ENCODE measurements at places on chromosomes 6 and 20.

DNA sequence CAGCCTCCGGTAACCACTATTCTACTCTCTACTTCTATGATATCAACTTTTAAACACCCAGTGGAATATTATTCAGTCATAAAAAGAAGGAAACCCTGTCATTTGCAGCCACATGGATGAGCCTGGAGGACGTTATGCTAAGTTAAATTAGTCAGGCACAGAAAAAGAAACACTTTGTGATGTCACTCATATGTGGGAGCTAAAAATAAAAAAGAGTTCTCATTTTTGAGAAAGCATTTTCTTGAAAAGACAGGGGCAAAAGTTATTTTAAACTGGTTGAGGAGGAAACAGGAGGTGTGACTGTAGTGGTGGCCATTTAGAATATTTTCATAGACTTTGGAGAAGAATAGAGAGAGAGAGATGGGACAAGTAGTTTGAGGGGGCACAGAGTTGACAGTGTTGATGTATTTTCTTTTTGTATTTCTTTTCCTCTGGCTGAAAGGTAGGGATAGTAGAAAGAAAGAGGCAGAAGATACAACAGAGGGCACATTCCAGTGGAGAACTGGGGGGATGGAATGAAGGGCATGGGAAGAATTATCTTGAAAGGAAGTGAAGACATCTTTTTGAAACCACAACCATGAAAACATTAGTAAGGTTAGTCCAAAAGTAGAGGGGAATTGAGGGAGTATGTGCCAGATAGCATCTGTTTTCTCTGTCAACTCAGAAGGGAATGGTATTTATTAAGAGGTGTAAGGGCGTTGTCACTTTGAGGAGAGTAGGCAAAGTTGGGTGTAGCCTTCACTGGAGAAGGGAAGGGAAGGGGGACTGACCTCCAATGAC is 181.3 kb upstream of the GMDS start:
- no peak for DNase-seq

DNA sequence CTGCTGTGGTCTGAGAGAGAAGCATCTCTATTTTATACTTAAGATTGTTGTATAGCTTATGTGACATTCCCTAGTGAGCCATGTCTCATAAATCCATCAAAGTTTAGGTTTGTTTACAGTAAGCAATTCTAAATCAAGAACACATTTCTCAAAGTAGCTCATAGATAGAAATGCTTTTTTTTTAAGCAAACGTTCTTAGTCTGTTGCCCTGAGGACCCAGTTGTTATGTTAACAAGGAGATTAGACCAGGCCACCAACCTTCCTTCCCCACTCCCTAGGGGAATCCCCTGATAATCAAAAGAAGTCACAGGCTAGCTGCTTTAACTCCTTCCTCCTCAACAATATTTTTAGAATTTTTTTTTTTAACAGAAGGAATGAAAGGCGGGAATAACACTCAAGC is 169.0 kb downstream of the FUT9 start:
- DNase-seq, result no peak

GRCh38 chr6:96286503-96286902 is 235.1 kb upstream of the UFL1 start:
- DNase-seq, result no peak

DNA sequence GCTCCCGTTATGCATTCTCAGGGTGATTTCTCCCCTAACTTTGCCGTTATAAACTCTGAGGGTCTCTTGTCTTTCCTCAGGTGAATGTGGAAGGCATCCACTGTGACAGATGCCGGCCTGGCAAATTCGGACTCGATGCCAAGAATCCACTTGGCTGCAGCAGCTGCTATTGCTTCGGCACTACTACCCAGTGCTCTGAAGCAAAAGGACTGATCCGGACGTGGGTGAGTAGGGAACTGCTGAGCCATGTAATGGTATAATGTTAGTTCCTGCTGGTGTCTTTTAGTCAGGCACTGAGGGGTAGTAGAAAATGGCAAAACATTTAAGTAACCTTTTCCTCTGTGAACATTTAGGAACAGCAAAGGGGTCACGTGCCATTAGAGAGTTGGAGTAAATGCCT is 395.4 kb downstream of the ARHGAP18 start:
- no peak for DNase-seq

DNA sequence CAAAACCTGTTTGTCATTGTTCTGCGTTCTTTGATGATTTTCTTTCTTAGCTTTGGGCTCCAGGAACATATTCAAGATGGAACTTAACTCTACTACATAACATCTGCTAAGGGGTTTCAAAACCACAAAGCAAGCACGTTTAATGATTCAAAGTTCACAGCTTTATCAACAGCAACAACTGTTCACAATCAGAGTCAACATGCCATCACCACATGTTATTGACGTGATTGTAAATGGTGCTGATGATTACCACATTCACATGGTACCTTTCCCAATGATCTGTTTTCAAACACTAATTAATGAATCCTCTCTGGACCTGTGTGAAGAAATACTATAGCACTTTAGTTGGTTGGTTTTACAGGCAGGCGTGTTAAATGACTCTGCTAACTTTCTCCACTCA is 180.6 kb upstream of the CEP162 start:
- no peak for DNase-seq

DNA sequence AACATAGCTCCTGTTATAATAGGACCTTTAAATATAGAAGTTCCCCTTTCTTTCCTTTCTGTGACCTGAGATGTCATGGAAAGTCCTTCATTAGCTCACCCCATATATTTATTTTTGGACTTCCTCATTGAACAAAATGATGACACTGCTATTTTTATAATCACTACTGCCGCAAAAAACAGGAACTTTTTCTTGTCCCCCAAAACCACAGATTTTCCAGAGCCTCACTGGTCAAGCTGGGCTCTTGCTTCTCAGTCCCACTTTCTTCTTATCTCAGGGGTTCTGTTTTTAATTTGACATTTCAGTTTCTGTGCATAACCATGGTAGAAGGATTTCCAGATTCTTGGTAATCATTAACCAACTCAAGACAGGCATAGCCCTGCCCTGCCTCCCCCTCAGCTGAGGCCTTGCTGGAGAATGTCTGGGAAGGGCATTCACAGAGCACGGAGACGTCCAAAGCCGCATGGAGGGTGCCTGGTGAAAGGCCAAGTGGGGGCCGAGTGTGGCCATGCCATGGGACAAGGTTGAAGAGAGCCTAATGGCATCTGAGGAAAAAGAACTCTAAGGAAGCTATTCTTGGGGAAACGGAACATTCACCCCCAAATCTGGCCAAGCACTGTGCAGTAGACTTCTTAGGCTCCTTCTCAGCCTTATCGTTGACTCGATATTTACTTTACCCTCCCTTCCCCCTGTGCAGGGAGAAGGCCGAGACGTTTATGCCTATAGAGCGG is 73.7 kb downstream of the EDN1 start:
- DNase-seq, result no peak

GRCh38 chr20:44394702-44395460 is 39.4 kb downstream of the HNF4A start:
- DNase-seq, result no peak

- no peak for DNase-seq
Observed at GRCh38 chr6:37486121-37486839, 13.4 kb downstream of the CCDC167 start.

- DNase-seq, result no peak
Observed at GRCh38 chr6:37303091-37303660, 45.2 kb upstream of the TMEM217 start.
